ENCODE measurements at places on chromosomes 2 and 18.

DNA sequence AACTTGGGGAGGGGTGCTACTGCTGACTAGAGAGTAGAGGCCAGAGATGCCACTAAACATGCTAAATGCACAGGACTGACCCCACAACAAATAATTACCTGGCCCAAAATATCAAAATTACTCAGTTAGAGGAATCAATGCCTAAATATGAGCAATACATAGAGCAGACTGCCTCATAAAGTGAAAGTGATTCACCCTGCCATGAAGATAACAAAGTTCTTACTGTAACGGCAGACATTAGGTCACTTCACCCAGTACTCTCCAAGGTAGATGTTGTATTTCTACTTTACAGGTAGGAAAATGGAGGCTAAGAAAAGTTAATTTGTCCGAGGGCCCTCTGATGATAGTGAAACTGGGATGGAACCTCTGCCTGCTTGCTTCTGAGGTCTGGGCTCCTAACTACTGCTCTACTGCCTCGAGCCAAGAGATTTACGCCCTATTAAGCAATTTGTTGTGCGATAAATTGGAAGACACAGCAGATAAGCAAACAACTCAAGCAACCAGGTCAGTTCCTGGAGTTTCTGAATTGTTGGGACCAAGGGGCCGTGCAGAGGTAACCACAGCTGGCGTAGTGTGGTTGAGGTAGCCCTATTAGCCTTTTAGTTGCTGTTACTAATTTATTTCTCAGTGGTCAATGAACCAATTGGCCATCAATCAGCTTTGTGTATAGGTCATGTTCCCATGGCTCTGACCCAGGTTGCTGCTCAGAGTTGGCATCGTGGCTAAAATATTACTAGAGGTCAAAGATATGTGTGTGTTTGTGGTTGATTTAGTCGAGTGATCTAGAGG lies 4.8 kb downstream of the DHRS9 start:
- peak; percentile 15 for DNase-seq

DNA sequence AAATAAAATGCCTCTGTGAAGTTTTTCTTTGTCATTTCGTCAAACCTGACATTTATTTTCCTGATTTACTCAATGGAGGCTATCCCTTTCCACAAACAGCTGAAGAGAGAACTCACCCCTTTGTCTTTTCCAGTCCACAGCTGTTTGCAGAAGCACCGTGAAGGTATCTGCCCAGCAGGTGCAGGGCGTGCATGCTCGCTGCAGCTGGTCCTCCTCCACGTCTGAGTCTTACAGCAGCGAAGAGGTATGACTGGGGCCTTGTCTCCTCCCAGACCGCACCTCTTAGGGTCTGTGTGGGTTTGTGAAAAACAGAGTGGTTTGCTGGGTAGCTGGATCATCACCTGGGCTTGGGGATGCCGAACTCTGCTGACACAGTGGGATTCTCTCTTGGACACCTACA lies 9.7 kb downstream of the SPP2 start:
- no peak for DNase-seq

DNA sequence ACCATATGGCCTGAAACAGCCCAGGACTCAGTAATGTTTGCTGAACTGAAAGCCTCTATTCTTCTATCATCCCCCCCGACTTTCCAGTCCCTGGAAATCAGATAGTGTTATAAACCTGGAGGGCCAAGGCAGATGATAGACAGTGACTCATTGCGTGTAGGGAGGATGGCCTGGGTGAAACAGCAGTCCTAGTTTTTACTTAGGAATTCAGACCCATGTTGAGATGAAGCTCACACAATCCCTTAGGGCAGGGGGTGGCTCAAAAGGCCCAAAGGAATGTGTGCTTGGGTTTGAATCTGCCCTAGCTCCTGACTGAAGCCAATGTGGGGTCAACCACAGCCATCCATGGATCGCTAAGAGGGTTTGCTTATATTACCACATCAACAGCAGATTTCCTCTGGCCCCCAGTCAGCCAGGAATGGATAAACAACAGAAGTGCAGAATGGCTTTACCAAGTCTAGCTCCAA lies 43.9 kb upstream of the STPG4 start:
- DNase-seq, result peak; percentile 93

DNA sequence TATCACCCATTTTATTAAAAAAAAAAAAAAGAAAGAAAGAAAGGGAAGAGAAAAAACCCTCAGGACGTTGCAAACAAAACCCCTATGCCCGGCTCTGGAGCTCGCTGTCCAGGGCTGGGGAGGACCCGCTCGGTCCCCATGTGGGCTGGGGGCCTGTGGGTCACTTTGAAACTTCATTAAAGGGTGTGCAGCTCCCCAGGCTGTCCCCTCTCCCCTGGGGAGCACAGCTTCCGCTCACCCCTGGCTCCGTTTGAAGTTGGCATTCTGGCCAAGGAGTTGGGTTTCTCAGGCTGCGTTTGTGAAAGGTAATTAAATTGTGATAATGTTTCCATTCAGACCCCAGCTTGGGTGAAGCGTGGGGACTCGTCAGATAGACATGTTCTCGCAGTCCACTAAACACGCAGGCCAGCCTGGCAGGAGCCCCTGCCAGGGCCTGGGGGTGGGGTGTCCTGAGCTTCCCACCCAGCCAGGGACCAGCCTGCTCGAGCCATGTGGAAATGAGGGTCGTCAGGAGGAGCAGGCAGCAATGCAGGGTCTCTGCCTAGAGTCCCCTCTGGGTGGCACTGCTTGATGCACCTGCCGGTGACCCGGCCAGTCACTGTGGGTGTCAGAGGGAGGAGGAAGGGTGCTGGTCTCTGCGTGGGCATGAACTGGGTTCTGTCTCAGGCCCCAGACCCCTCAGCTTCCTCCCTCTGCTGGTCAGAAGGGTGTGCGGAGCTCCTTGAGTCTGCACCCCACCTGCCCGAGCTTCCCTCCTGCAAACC lies 166.2 kb downstream of the INHBB start:
- no peak for DNase-seq

- peak; percentile 12 for DNase-seq
These were observed 1732.3 kb upstream of the PIK3C3 start for GRCh38 chr18:40222776-40223175.

DNA sequence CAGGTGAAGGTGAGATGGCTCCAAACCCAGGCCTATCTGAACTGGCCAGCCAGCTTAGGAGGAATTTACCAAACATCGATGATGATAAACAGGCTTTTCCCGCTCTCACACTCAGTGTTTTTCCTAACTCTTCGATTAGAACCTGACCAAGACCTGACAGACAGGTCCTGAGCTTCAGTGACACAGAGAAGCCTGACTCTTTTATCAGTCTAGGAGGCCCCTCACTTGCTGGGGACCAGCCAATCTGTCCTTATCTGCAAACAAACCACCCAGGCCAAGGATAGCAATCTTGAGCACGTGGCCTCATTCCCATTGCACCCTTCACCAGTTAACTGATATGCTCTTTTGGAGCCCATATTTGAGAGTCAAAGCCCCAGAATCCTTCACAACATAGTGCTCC lies 1.9 kb upstream of the ITSN2 start:
- no peak for DNase-seq

DNA sequence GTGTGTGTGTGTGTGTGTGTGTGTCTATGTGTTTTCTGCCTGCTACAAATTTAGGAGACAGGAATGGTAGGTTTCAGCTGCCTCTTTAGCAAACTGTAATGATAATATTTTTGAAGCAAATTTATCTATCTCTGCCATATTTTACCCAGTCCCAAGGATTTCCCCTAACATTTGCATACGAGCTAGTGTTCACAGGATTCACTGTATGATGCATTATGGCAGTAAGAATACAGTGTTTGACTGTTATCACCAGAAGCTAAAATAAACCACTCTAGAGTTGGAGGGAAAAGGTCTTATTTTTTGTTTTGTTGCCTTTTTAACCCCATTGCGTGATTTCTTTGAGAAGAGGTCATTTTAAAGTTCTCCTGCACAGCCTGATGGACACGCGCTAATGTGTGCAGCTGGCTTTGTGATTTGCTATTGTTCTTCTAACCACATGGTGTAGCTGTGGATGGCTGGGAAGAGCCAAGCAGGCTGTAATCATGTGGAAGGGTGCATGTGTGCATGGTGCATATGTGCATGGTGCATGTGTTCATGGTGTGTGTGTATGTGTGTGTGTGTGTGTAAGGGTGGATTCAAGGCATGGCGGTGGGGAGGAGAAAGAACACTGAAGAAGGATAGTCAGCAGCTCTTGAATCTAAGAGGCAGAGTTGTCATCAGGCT lies 62.4 kb downstream of the PLB1 start:
- no peak for DNase-seq

GRCh38 chr18:79385708-79386341 lies 9.9 kb upstream of the NFATC1 start:
- no peak for DNase-seq

Data from fibroblast of mammary gland (primary cell).